ENCODE measurements at places on chromosomes 11 and 22. TPM values are rescaled to one million over a fixed set of nuclear protein-coding genes. Genes with fewer than 3 reads are reported as not detected.

- DNase-seq = no peak
These were observed 11.1 kb upstream of the OOSP2 start for GRCh38 chr11:60029015-60029632.

DNA sequence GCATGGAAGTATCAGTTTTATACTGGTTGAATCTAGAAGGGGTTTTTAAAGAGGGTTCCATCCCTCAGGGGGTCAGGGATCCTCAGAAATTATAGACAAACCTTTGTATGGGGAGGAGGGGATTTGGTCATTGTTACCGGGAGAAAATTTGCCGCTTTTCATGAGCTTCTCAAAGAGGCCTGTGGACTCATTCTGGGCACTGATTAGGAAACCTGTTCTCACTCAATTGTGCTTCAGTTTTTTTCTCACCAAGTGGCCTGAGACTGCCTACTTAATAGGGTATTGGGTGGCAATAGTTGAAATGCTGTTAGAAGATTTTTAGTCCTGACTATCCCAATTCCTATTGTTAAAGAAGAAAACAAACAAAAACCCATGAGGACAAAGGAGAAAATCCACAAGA lies 14.0 kb downstream of the MPEG1 start:
- no peak for DNase-seq

DNA sequence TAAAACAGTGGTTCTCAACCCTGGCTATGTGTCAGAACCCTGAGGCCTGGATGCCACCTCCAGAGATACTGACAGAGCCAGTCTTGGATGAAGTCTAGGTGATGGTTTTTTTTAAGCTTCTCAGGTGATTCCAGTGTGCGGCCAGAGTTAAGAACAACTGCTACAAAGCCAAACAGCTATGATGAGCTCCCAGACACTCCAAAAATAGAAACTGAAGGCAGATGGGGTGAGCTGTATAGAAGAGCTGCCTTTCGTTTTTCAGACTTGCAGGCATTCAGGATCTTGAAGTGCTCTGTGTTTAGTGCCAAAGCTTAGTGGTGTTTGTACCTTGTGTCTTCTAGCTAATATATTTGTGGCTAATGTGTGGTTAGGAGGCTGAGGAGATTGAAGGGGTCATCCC lies 14.2 kb downstream of the SCUBE2 start:
- no peak for DNase-seq

DNA sequence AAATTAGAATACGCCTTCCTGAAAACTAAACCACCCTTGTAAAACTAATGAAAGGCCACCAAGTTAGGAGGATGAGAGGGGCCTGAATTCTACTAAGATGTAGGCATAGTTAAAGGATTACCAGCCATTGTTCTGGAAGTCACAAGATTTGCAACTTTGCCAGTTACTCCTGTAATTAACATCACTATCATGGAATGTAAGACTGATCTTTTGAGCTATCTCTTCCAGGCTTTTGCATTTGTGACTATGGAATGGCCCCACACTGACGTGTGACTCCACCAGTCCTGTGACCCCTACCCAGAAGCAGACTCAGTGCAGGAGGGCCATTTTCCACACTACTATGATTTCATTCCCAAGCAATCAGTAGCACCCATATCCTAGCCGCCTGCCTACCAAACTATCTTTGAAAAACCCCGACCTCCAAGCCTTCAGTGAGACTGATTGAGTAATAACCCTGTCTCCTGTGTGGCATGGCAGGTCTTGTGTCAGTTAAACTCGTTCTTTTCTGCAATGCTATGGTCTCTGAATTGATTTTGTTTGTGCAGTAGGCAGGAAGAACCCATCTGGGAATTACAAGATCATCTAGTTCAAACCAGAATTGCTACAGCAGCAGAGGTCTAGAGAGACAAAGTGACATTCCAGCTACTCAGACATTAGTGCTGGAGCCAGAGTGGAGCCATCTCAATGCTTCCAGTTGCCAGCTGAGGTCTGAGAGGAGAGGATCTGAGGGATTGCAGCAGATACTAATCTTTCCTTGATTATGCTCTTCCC lies 1.9 kb upstream of the CTSF start:
- no peak for DNase-seq

DNA sequence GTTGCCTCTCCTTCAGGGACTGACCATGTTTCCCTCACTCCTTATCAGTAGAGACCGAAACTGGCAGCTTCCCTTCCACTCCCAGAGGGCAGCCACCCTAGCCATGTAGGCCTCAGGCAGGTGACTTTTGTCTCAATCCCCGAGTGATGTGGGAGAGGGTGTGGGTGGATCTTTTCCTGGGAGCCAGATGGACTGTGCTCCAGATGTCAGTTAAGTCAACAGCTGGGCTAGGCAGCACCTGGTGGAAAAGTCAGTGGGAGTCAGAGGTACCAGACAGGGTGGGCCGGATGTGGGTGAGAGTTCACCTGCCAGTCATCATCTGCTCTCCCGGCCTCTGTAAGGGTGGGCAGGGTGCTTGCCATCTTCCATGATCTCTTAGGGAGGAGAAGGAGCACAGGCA lies 1.9 kb downstream of the BANF1 start:
- no peak for DNase-seq

DNA sequence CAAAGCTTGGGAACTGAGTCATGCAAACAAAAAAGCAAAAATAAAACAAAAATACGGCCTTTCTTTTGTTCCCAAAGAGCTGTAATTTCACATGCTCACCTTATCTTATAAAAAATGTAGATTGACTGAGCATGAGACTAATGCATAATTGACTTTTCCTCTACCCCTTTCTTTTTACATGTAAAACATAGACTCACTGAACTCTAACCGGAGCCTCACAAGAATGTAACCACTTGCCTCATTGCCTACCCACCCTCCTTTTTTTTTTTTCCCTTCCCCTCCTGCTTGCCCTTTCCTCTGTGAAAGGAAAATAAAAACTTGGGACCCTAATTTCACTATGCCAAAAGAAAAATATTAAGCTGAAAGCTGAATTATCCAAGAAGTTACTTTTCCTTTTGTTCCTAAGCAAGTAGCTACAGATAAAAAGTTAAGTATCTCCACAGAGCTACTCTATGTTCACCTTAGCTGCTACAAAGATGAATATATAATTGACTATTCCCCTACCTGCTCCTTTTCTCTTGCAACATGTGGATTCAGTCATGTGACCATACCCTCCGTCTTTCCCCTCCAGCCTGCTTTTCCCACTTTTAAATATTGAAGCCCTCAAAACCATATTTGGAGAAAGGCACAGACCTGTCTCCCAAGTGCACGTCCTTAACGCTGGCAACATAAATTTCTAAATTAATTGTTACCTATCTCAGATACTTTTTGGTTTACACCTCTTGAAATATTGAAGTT lies 39.6 kb upstream of the WEE1 start:
- no peak for DNase-seq

The E2F8 gene
- 0.98 TPM for polyA plus RNA-seq

The MS4A15 gene
- not detected for polyA plus RNA-seq

- no peak for DNase-seq
These were observed 41.1 kb upstream of the TPBGL start for GRCh38 chr11:75199412-75199955.

DNA sequence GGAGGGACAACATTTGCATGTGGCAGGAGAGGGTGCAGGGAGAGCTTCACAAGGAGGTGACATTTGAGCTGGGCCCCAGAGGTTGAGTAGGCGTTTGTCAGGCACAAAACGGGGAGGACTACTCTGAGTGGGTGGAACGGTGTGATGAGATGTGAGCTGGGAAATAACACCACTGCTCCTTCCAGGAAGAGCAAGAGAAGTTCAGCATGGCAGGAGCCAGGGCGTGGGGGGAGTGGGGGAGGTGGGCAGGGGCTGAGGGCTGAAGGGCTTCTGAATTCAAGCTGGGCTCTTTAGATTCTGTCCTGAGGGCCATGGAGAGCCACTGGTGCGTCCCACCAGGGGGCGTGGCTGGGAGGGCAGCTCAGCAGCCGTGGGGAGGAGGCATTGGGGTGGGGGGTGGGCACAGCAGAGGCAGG lies 54.2 kb downstream of the OTOG start:
- DNase-seq = no peak

The C11orf65 gene
- polyA plus RNA-seq = 0.63 TPM

- DNase-seq = no peak
These were observed 130.0 kb downstream of the VPREB1 start for GRCh38 chr22:22374579-22374978.

- DNase-seq = no peak
These were observed 75.0 kb downstream of the BRD1 start for GRCh38 chr22:49752598-49753091.

The CD3G gene
- polyA plus RNA-seq = not detected

DNA sequence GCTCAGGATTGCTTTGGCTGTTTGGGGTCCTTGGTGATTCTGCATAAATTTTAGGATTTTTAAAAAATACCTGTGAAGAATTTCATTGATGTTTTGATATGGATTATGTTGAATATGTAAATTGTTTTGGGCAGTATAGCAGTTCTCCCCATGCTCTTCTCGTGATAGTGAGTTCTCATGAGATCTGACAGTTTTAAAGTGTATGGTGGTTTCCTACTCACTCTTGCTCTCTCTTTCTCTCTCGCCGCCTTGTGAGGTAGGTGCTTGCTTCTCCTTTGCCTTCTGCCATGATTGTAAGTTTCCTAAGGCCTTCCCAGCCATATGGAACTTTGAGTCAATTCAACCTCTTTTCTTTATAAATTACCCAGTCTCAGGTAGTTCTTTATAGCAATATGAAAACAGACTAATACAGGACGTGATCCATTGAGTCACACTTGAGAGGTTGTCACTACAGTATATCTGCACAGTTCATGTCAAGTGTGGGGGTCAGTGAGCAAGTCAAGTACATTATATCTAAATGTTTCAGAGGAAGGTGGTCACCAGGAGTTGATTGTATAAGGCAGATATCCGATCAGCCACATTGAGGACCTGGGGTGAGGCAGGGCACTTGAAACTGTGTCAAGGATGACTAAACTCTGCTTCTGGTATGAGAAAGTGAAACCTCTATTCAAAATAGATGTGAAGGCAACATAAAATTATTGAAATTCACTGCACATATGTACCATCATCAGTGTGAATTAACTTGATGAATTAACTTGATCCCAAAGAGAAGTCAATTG lies 70.7 kb upstream of the CCDC179 start:
- DNase-seq = no peak

The TRIM48 gene
- polyA plus RNA-seq = not detected

The NRXN2 gene
- polyA plus RNA-seq = not detected

GRCh38 chr11:46760429-46761128 lies 41.6 kb downstream of the F2 start:
- DNase-seq = no peak

DNA sequence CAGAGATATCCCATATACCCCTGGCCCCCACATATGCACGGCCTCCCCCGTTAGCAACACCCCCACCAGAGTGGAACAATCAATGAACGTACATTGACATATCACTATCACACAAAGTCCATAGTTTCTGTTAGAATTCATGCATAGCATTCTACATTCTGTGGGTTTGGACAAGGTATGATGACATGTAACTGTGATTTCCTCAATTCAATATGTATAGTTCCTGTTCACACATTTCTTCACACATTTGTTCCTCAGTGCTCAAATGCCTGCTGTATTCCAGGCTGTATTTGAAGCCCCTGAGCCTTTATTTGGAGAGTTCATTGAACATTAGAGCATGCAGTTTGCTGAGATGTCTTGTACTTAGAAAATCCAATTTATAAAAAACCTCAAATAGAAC lies 69.9 kb downstream of the PTPRJ start:
- no peak for DNase-seq

GRCh38 chr11:86802601-86803051 lies 2.3 kb downstream of the PRSS23 start:
- DNase-seq = no peak

The SLC5A4 gene
- not detected for polyA plus RNA-seq

DNA sequence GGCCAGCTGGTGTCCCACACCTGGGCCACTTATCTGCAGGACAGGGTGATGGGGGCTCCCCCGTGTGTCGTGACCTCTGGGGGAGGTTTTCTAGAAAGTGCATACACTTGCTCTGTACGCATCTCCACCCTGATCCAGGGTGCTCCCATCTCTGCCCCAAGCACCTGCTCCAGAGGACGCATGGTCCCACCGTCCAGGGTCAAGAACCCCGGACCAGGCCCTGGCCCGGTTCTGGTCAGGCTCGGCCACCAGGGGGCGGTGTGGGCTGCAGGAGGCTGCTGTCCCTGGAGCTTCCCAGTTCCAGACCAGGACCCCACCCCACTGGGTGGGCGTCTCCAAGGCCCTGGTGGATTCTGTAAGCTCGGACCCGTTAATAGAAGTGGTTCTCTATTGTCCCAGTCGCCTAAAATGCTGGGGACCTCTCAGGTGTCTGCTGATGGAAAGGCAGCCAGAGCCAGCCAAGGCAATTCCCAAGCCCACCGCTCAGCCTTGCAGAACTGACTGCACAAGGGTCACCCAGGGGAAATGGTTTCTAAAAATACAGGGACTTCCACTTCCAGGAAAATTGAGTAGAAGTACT lies 34.7 kb upstream of the SEPTIN5 start:
- DNase-seq = no peak

The PANX3 gene
- not detected for polyA plus RNA-seq

- no peak for DNase-seq
These were observed 35.3 kb upstream of the KCNJ11 start for GRCh38 chr11:17423533-17424310.

- peak; percentile 78 for DNase-seq
These were observed at the start of gene TRIOBP for GRCh38 chr22:37696657-37697537. Gene TRIOBP (plus strand): TSS chr22:37697048. CDS start chr22:37701366, 4,318 bp downstream.

The CCDC89 gene
- 2.7 TPM for polyA plus RNA-seq

The CDC42BPG gene
- 0.04 TPM for polyA plus RNA-seq

- DNase-seq = no peak
These were observed 1.3 kb downstream of the EHBP1L1 start for GRCh38 chr11:65576867-65577755.

DNA sequence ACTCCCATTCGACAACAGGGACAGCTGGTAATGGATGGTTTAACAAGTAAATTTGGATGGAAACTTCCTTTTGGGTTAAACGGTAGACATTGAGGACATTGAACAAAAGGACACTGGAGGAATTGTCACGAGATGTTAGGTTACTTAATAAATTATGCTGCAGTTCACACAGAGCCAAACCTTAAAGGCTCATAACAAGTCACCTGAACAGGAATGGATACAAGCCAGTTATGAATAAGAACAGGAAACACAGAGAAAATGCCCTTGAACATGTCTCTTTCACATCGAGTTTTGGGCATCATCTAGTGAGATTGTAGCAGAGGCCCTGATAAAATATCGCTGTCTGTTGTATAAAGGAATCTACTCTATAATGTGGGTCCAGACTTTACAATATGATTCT lies 65.6 kb downstream of the CD44 start:
- no peak for DNase-seq

The CRYBB3 gene
- polyA plus RNA-seq = not detected

- DNase-seq = no peak
These were observed 130.8 kb downstream of the GRIK4 start for GRCh38 chr11:120642196-120642894.

The NXPE2 gene
- 0.04 TPM for polyA plus RNA-seq

- DNase-seq = no peak
These were observed 908.8 kb downstream of the OPCML start for GRCh38 chr11:132623511-132623910.

The CRKL gene
- polyA plus RNA-seq = 24.1 TPM

- DNase-seq = no peak
These were observed 427.3 kb downstream of the TENM4 start for GRCh38 chr11:79013509-79013908.

- DNase-seq = no peak
These were observed 24.4 kb downstream of the TPBGL start for GRCh38 chr11:75264971-75265370.

Measured in AG04450 (cell line).